ENCODE measurements at places on chromosomes 6 and 20.
A peak's percentile ranks its signal among the peaks of the same experiment; 100 is the strongest.

GRCh38 chr6:160899671-160900430 is 91.7 kb upstream of the MAP3K4 start:
- DNase-seq, result no peak

DNA sequence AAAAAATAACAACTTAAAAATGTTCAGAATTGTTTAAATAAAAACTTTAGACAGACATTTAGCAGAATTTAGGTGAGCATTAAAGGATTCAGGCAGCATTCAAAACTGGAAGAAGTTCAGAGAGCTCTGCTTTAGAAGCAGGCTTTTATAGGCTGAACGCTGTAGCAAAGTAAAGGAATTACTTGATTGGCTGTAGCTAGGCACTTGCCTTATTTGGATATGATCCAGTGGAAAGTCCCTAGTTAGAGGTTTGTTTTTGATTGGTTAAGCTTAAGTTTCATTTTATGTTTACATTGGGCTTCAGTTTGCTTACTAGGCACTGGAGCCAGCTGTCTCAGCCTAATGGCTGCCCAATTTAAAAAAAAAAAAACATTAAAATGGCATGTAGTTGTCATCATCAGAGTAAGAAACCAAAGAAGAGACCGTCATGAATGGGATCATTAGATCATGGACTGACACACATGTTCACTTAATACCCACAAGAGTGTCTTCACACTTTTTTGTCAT is 65.1 kb downstream of the CBFA2T2 start:
- no peak for DNase-seq

DNA sequence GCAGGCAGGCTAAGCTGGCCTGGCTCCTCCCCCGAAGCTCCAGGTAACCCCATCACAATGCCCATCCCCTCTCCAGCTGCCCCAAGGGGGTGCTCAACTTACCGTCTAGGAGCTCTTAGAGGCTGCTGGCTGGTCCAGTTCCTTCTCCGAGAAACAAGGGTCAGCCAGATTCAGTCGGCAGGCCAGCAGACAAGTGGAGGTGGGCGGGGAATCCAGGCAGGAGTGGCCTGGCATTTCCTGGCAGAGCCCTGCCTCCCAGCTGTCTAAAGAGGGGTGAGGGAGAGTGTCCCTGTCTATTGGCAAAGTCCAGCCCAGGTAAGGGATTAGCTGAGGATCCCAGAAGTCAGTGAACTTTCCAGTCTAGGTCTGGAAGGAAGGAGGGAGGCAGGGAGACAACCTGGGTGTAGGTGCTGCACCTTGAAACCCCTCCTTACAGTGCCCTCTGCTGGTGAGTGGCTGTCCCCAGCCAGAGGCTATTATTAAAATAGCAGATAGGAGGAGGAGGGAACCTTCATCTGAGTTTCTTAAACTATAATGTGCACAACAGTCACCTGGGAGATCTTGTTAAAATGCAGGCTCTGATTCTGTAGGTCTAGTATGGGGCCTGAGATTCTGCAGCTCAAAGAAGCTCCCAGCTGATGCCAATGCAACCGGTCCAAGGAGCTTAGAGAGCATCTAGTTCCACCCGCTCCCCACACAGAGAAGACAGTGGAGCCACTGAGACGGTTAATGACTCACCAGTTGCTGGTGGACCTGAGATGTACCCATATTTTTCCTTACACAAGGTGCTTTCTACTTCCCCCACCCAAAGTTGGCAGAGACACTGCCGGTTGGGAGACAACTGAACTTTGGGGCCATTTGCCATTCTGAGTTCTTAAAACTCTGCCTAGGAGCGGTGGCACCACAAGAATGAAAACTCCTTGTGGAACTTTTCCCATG is at the start of gene UNC5CL:
UNC5CL (minus strand) TSS at position 162 of the 939 bp plus-strand sequence. CDS start 4,147 bp downstream, outside the sequence.
- DNase-seq, result peak; percentile 63

DNA sequence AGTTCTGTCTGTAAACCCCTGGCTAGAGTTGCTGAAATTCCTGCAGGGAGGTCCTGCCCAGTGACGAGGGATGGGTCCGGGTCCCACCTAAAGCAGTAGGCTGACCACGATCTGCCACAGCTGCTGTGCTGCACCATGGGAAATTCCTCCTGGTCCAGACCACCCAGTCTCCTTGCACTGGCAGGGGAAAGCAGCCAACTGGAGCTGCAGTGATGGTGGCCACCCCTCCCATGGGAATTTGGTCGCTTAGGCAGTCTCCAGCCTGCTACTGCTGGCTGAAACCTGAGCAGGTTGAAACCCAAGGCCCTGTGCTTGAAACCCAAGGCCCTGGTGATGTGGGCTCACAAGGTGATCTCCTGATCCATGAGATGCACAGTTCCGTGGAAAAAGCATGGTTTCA is 23.9 kb upstream of the MOXD1 start:
- DNase-seq, result no peak

- DNase-seq, result no peak
Observed at GRCh38 chr6:54988576-54988975, 142.0 kb downstream of the FAM83B start.

DNA sequence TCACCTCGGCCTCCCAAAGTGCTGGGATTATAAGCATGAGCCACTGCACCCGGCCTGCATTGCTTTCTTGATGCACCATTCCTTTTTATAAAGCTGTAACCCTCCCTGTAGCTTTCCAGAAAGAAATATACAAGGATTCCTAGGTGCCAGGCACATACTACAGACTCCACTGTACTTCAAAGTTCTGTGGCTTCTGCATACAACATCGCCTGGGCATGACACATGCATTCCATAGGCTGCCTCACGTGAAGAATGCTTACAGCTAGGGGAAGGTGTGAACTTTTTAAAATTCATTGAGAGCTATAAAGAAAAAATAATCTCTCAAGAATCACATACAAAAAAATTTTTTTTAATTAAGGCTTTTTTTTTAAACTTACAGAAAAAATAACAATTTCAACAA is 50.2 kb downstream of the TRAM2 start:
- DNase-seq, result no peak

- no peak for DNase-seq
Observed at GRCh38 chr20:52251136-52251700, 59.6 kb upstream of the ZFP64 start.

DNA sequence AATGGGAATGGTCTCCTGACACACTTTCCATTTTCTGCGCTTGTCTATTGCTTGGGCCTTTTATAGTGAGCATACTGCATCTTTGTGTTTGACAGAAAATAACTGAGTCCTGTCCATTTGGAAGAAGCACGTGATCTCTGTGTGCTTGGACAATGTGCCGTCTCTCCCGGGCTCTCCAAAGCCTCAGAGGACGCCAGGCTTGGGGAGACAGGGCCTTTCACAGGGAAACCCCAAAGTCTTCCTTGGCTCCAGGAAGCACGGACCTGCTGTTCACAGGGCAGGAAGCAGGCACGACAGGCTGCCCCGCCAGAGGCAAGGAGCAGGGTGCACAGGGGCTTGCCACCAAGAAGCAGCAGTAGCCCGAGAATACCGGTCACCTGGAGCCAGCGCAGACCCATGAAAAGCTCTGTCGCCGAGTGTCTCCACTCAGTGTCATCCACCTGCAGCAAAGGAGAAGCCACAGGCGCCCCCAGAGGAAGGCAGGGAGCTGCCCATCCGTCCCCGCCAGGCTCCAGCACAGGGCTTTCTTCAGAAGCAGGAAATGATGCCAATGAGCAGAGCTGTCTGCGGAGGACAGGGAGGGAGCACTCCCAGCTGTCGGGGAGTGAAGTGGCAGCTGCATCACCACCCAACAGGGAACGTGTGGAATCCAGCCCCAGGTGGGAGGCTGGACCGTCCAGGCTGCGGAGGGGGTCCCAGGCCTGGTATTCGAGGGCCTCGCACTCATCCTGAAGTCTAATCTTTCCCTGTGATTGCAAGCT is 135.1 kb downstream of the AGPAT4 start:
- no peak for DNase-seq

DNA sequence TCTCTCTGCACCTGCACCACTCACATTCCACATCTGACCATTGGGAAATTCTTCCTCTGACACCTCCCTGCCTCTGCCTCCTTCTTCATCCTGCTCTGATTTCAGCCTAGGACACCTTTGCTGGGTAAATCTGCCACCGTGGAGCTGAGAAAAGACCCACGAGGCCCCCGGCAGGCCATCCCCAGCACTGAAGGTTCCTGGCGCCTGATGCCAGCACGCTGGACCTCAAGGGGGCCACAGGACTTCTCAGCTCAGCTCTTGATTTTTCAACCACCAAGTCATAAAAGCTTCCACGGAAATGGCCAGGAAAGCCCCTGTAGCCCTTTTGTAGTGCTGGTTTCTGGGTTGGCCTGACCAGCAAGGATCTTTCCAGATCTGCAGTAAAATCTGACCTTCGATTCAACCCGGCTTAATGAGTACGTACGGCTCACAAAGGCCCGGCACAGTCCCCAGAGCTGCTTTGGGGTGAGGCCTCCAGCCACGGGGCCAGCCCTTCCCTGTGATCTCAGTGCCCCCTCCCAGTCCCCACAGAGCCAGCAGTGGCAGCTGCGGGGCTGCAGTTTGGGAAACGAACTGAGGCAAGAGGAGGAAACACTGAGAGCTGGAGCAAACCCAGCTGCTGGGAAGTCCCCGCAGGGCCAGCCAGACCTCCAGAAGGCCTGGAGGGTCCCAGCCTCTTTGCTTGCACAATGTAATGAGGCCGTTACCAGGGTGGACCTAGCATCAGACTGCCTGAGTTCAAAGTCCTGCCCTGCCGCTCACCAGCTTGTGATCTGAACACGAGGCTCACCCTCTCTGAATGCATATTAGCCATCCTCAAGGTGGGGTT is 157.5 kb downstream of the BMP7 start:
- DNase-seq, result no peak

- DNase-seq, result no peak
Observed at GRCh38 chr6:131551902-131552301, 21.1 kb upstream of the ARG1 start.

DNA sequence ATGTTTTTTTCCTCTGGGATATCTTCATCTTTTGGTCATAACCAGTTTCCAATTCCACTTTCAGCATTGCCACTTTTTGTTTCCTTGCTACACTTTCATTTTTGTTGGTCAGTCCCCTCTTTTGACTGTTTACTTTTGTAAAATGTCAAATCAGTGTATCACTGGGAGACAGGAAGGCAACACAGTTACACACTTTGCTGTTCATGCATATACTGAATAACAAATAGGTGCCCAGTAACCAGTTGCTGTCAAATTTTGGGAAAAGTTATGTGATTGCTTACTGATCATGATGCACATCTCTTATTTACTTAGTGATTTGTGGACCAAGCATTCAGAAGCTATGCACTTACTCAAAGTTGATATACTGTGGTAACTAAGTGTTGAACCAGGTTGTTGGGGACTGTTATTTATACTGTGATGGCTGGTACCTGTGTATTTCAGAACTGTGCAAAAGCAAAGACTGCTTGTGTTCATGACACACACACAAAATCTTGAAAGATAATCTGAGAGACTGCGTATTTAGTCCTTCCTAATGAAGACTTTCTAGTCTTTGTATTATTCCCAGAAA is 41.0 kb downstream of the ZNF292 start:
- DNase-seq, result no peak

DNA sequence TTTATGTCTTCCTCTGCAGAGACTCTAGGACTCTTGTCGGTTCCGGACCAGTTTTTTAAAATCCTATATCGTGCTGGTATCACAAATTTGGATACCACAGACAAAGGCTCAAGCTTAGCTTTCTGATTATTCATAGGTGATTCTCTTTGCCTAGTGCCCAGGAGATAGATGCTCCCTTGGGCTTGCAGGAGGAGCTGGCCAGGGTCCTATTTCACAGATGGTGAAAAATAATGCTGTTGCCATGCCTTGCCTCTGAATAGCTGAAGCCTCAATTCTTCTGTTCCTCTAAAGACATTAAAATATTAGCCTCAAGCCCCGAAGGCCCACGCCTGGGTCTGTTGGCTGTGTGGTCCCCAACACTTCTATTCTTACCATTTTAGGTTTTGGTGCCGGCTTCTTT is 123.9 kb upstream of the BACH2 start:
- DNase-seq, result no peak

- no peak for DNase-seq
Observed at GRCh38 chr6:137005073-137005472, 39.7 kb downstream of the IL20RA start.

GRCh38 chr6:1618311-1619097 is 8.8 kb downstream of the FOXC1 start:
- DNase-seq, result peak; percentile 27

- DNase-seq, result no peak
Observed at GRCh38 chr6:2197177-2197671, 48.2 kb downstream of the GMDS start.

GRCh38 chr20:57849521-57850215 is 139.9 kb upstream of the PMEPA1 start:
- no peak for DNase-seq

GRCh38 chr6:19413323-19413722 is 423.8 kb upstream of the ID4 start:
- no peak for DNase-seq

- no peak for DNase-seq
Observed at GRCh38 chr20:14634665-14635064, 297.3 kb upstream of the FLRT3 start.

GRCh38 chr20:59242714-59243626 is 57.4 kb upstream of the EDN3 start:
- DNase-seq, result no peak

DNA sequence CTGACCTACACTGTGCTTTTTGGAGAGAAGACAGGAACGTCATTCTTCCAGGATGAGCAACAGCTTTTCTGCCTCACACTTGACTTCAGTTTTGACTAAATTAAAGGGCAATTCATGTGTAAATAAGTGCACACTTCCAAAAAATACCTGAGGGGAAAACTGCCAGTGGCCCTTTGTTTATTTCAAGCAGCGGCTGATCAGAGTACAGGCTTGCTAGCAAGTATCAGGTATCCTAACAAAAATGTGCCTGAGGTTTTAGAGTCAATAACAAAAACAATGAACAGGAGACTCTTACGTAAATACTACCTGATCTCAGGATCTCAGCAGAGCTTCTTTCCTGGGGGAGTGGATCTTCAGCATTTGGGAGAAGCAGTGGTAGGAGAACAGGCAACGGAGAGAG is 12.4 kb downstream of the LY86 start:
- no peak for DNase-seq

- DNase-seq, result no peak
Observed at GRCh38 chr6:30238178-30238795, 25.1 kb upstream of the TRIM26 start.

DNA sequence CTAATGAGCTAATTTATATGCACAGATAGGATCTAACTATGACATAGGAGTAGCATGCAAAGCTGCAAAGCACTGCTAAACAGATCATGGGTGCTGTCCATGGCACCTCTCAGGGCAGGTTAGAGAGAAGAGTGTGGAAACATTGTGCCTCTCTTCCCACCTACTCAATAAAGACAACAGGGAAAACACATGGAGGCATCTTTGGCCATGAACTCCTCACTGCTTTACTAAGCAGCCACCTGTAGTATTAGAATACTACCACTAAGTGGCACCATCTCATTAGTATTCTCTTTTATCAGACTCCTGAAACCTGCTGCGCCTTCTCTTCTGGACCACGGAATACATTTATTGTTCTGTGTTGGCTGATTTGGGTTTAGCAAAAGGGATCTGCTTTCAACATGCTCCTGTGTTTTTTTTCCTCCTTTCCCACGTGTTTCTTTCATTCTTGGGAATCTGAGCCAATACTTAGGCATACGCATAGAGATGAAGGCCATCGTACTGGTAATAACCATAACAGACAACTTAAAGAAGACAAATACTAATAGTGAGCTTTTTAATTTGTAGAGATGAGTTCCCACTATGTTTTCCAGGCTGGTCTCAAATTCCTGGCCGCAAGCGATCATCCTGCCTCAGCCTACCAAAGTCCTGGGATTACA is 9.4 kb upstream of the HDDC2 start:
- peak; percentile 36 for DNase-seq
